ENCODE measurements at places on chromosomes 2 and 18. TPM values are rescaled to one million over a fixed set of nuclear protein-coding genes. Genes with fewer than 3 reads are reported as not detected.

- H3K36me3 ChIP-seq = no peaks in the 10 kb centered on the region
- DNase-seq = peak; percentile 72
- H3K27me3 ChIP-seq = peaks cover 6% of the 10 kb centered on the region
- H3K4me3 ChIP-seq = no peak overlapping the region
Measured at GRCh38 chr2:26745609-26746327, 18.3 kb upstream of the SLC35F6 start.

TRIM54 gene
- total RNA-seq = not detected

DNA sequence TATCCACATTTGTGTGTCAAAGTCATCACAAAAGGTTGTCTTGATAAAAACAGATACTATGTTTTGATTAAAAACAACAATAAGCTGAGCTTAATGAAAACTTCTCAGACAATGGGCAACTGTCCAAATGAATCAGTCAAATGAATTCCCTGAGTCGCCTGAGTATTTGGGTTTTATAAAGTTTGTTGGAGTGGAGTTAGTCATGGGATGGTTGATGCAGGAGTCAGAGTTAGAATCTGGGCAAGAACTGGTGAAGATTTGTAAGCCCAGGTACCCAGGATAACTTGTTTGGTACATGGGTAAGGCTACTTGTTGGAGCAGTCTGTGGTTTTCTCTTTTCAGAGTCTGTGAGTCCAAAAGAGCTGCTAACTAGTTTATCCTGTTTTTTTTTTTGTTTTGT lies 34.4 kb upstream of the RAPGEF4 start:
- no peaks in the 10 kb centered on the region for H3K36me3 ChIP-seq
- no peak overlapping the region for H3K4me3 ChIP-seq
- H3K4me1 ChIP-seq = peaks cover 3% of the 10 kb centered on the region

DNA sequence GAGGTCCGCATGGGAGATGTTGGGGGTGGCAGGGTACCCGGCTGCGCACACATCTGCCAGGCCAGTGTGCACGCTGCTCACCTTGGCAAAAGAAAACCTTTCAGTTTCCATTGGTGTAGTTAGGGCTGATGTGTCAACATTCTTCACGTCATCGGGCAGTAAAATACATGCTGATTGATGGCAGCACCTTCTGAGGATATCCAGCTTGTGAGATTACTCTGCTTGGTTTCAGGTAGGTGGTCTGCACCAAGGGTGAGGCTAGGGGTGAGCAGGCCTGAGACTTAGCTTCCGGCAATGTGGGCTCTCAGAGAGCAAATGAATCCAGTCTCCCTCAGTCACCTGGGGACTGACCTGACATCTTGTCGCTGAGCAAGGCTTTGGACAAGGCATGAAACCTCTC lies 19.3 kb upstream of the ACKR3 start:
- peaks cover 15% of the 10 kb centered on the region for H3K4me1 ChIP-seq
- H3K4me3 ChIP-seq = no peak overlapping the region
- H3K27me3 ChIP-seq = peaks cover 32% of the 10 kb centered on the region
- DNase-seq = no peak
- H3K36me3 ChIP-seq = no peaks in the 10 kb centered on the region
- no peak overlapping the region for H3K27ac ChIP-seq

GRCh38 chr2:212357606-212358005 lies 181.0 kb downstream of the ERBB4 start:
- no peaks in the 10 kb centered on the region for H3K36me3 ChIP-seq
- H3K27me3 ChIP-seq = no peaks in the 10 kb centered on the region
- DNase-seq = no peak
- H3K4me1 ChIP-seq = peaks cover 52% of the 10 kb centered on the region
- peak overlapping the region; percentile 80 for H3K27ac ChIP-seq

GRCh38 chr2:238462782-238463396 lies 36.2 kb downstream of the ASB1 start:
- peaks cover 5% of the 10 kb centered on the region for H3K4me1 ChIP-seq
- H3K27ac ChIP-seq = no peak overlapping the region
- peaks cover 2% of the 10 kb centered on the region for H3K36me3 ChIP-seq
- H3K27me3 ChIP-seq = no peaks in the 10 kb centered on the region

SMIM21 gene
- not detected for total RNA-seq

DNA sequence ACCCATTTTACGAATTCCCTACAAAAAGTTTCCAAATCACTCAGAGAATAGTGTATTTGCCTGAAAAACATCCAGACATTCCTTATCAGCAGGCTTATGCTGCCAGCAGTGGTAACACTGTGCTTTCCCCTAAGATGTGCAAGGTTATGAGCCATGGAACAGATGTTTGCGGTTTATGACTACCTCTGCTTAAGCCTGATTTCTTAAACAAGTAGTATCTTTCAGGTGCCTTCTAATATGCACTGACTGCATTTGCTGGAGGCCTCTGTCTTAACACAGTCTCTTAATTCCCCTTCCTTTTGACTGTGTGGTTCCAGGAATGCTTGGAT lies 54.8 kb downstream of the CDC42EP3 start:
- no peaks in the 10 kb centered on the region for H3K36me3 ChIP-seq
- H3K27ac ChIP-seq = no peak overlapping the region
- H3K27me3 ChIP-seq = no peaks in the 10 kb centered on the region
- no peak for DNase-seq

RBFA gene
- 34.3 TPM for total RNA-seq

- H3K27me3 ChIP-seq = no peaks in the 10 kb centered on the region
- peak within 1 kb of the TSS; percentile 96 for H3K27ac ChIP-seq
- H3K36me3 ChIP-seq = peaks cover 8% of the 10 kb centered on the region
Measured at GRCh38 chr2:3379647-3380534, at the start of gene TRAPPC12. Gene TRAPPC12, plus strand, starts transcription at chr2:3379694. Its CDS starts 7,930 bp downstream, at chr2:3387624.

GRCh38 chr2:241738040-241738686 lies 3.7 kb downstream of the D2HGDH start:
- DNase-seq = no peak
- no peaks in the 10 kb centered on the region for H3K27me3 ChIP-seq
- H3K27ac ChIP-seq = no peak overlapping the region
- no peak overlapping the region for H3K4me3 ChIP-seq
- peaks cover 4% of the 10 kb centered on the region for H3K36me3 ChIP-seq

GRCh38 chr2:239058766-239059165 lies 210.9 kb downstream of the TWIST2 start:
- H3K4me3 ChIP-seq = no peak overlapping the region
- H3K27me3 ChIP-seq = no peaks in the 10 kb centered on the region
- H3K36me3 ChIP-seq = peaks cover 6% of the 10 kb centered on the region
- no peak for DNase-seq
- no peaks in the 10 kb centered on the region for H3K4me1 ChIP-seq
- H3K27ac ChIP-seq = no peak overlapping the region

PROKR1 gene
- 0.12 TPM for total RNA-seq

- no peaks in the 10 kb centered on the region for H3K4me1 ChIP-seq
- H3K4me3 ChIP-seq = no peak overlapping the region
Measured at GRCh38 chr2:68744366-68744912, 9.8 kb downstream of the ARHGAP25 start.

C2orf15 gene
- 16.0 TPM for total RNA-seq

GRCh38 chr18:55504808-55505207 lies 83.2 kb downstream of the TCF4 start:
- no peak overlapping the region for H3K27ac ChIP-seq
- DNase-seq = no peak
- H3K27me3 ChIP-seq = no peaks in the 10 kb centered on the region
- peaks cover 6% of the 10 kb centered on the region for H3K4me1 ChIP-seq
- H3K36me3 ChIP-seq = peaks cover 1% of the 10 kb centered on the region
- no peak overlapping the region for H3K4me3 ChIP-seq

DNA sequence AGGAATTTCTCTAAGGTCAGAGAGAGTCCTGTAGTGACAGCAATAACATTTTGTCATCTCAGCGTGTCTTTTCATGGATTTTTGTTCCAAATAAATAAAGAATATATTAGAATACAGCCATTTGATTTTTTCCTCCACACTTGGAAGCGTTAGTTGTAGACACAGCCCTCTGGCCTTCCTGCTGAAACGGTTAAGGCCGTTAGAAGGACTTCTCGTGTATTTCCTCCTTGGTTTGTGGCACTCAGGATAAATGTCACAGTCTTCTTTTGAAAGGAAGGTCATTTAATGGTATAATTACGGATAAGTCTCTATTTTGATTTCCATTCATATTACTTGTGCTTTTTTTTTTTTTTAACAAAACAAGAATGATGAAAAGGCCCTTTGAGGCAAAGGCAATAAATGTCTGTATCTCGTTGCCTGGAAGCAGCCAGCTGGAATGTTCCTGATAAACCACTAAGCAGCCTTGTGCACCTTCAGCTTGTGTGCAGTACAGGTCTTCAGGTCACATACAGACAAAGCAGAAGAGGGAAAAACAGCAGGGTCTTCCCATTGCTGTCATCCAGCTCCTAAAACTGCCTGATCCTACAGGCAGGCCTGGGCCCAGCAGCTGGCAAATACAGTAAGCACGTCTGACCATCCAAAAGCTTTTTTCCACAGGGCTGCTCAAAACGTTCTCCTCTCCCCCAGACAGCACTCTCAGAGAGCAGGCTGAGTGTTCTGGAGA lies 14.4 kb downstream of the EFR3B start:
- no peak for DNase-seq
- H3K27ac ChIP-seq = peak overlapping the region; percentile 96
- peaks cover 19% of the 10 kb centered on the region for H3K4me1 ChIP-seq
- peak overlapping the region; percentile 19 for H3K4me3 ChIP-seq

- H3K36me3 ChIP-seq = no peaks in the 10 kb centered on the region
- H3K4me3 ChIP-seq = no peak overlapping the region
- H3K4me1 ChIP-seq = no peaks in the 10 kb centered on the region
- H3K27ac ChIP-seq = no peak overlapping the region
Measured at GRCh38 chr2:184611361-184612085, 13.2 kb downstream of the ZNF804A start.

GRCh38 chr2:229344151-229344551 lies 73.1 kb upstream of the PID1 start:
- DNase-seq = no peak
- peaks cover 8% of the 10 kb centered on the region for H3K27me3 ChIP-seq
- no peaks in the 10 kb centered on the region for H3K36me3 ChIP-seq
- no peak overlapping the region for H3K4me3 ChIP-seq
- H3K4me1 ChIP-seq = peaks cover 5% of the 10 kb centered on the region

DNA sequence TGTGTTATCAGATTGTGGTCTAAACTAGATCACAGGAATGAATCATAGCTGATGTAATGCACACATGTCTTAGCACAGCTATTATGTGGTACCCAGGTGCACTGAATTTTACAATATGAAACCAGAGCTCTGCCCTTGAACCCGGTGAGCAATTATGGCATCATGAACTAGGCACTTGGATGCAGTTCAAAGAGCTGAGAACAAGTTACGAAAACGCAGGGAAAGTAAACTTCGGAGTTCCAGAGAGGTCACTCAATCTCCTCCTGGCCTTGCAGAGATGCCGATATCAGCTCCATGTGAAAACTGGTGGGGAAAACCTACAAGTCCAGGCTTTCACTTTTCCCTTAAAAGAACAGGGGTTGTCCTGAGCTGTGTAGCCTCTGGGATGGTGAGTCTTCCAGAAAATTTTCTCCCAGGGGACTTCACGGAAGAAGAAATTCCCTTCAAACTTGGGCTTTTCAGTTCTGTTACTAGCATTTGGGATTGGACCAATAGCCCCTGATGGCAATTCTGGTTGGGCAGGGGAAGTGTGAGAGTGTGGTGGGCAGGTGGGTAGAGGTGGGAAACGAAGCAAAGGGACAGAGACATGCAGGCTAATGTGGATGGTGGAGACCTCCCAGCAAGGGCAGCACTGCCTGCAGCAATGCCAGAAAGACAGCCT lies 71.1 kb upstream of the SH3BP4 start:
- DNase-seq = no peak
- peaks cover 8% of the 10 kb centered on the region for H3K36me3 ChIP-seq
- H3K4me3 ChIP-seq = no peak overlapping the region
- H3K27me3 ChIP-seq = peaks cover 4% of the 10 kb centered on the region
- H3K4me1 ChIP-seq = peaks cover 7% of the 10 kb centered on the region
- H3K27ac ChIP-seq = no peak overlapping the region

- no peaks in the 10 kb centered on the region for H3K4me1 ChIP-seq
- H3K4me3 ChIP-seq = no peak overlapping the region
- no peak for DNase-seq
- no peaks in the 10 kb centered on the region for H3K36me3 ChIP-seq
Measured at GRCh38 chr18:44536046-44536445, 144.6 kb upstream of the SETBP1 start.

BOLL gene
- 0.22 TPM for total RNA-seq

- no peak overlapping the region for H3K4me3 ChIP-seq
- no peak overlapping the region for H3K27ac ChIP-seq
- peaks cover 73% of the 10 kb centered on the region for H3K27me3 ChIP-seq
- no peaks in the 10 kb centered on the region for H3K36me3 ChIP-seq
- peaks cover 34% of the 10 kb centered on the region for H3K4me1 ChIP-seq
Measured at GRCh38 chr2:15766303-15766861, 174.0 kb upstream of the MYCN start.

GRCh38 chr2:72883356-72883962 lies 3.7 kb upstream of the SPR start:
- H3K27me3 ChIP-seq = peaks cover 31% of the 10 kb centered on the region
- no peaks in the 10 kb centered on the region for H3K36me3 ChIP-seq
- DNase-seq = peak; percentile 62
- H3K4me3 ChIP-seq = no peak overlapping the region
- H3K27ac ChIP-seq = no peak overlapping the region

CD8A gene
- total RNA-seq = 0.13 TPM

CTIF gene
- total RNA-seq = 26.4 TPM

MC5R gene
- total RNA-seq = not detected

ASIC4 gene
- total RNA-seq = 3.4 TPM

DLGAP1 gene
- 16.7 TPM for total RNA-seq

GRCh38 chr18:829432-829831 lies 17.4 kb upstream of the YES1 start:
- no peak overlapping the region for H3K4me3 ChIP-seq
- H3K36me3 ChIP-seq = no peaks in the 10 kb centered on the region
- peaks cover 10% of the 10 kb centered on the region for H3K4me1 ChIP-seq
- no peak overlapping the region for H3K27ac ChIP-seq

THADA gene
- total RNA-seq = 39.4 TPM

GRCh38 chr2:14235667-14236066 lies 396.9 kb upstream of the LRATD1 start:
- peak overlapping the region; percentile 47 for H3K27ac ChIP-seq
- peaks cover 9% of the 10 kb centered on the region for H3K27me3 ChIP-seq
- no peak overlapping the region for H3K4me3 ChIP-seq
- H3K36me3 ChIP-seq = no peaks in the 10 kb centered on the region

DNA sequence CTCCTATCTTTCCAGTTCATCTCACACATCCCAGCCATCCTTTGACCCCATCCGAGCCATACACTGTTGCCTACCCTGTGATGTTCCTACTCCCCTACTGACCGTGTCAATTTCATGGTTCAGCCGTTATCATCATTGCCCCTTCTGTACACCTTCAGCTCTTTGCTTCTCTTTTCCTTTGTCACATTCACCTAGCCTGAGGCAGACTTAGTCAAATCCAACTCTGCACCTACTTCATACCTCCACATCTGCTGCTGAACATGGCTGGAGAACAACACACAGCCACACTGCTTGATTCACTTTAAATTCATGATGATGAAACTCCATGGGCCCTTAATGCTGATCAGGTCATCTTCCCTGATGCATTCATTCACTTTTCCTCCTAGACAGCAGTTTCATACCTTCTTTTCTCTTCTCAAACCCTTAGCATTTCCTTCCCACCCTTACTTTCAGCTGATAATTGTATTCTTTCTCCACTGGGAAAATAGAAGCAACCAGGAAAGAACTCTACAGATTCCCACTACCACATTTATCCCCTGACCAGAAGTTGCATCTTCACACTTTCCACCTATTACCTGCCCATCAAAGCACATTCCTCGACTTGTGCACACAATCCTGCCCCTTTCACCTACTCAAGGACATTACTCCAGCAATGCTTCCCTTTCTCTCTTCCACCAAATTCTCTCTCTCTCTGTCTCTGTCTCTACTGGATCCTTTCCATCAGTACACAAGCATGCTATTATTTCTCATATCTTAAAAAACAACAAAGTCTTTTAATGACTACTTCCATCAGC lies 59.6 kb downstream of the PKDCC start:
- H3K4me3 ChIP-seq = no peak overlapping the region
- no peaks in the 10 kb centered on the region for H3K36me3 ChIP-seq
- peaks cover 6% of the 10 kb centered on the region for H3K4me1 ChIP-seq
- DNase-seq = no peak
